NCI-H510A treated with DMSO at 0.1 percent for 48 hours (cell line): ENCODE measurements at places on chromosomes 6 and 20.
A peak's percentile ranks its signal among the peaks of the same experiment; 100 is the strongest.

- DNase-seq, result no peak
Observed at GRCh38 chr20:4009309-4009708, 6.0 kb downstream of the RNF24 start.

DNA sequence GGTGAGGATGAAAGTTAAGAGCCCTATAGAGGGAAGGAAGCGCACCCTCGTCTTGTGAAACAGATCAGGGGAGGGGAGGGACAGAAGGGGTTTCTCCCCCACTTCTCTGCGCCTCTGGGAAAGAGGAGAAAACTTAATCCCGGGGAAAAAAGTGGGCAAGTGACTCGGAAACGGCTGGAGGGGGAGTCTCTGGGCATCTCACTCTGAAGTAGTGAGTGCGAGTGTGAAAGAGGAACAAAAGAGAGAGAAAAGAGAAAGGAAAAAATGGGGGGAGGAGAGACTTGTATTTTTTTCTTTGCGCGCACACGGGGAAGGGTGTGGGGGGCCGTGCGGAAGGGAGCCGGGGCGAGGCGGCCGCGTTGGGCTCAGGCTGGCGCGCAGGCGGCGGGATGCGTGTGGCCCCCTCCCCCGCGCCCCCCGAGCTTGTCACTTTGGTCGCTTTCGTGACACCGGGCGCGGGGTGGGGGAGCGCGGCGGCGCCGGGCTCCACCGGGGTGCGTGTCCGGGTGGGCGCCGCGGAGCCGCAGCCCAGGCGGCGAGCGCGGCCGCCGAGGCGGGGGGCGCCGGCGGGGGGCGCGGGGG, 454 bp downstream of the L3MBTL3 start:
- DNase-seq, result no peak

- no peak for DNase-seq
Observed at GRCh38 chr6:133894795-133895358, 6.0 kb downstream of the TCF21 start.

GRCh38 chr6:163232015-163232523, 182.4 kb upstream of the QKI start:
- peak; percentile 49 for DNase-seq

DNA sequence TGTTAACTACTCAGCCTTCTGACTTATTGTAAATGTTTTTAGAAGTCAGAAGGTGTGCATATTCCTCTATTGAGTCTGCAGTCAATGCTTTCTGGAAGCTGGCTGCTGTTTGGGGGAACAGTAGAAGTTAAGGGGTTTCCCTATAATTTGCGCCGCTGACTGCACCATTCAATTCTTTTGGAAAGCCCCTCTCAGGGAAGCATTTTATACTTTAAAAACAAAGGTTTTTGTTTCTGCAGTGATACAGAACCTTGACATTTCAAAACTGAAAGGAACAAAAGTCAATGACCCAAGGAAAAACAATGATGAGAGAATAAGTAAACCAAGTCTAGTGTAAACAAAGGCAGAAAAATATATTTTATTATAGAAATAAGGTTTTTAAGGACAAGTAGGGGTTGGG, 120.8 kb upstream of the TNFAIP3 start:
- no peak for DNase-seq

DNA sequence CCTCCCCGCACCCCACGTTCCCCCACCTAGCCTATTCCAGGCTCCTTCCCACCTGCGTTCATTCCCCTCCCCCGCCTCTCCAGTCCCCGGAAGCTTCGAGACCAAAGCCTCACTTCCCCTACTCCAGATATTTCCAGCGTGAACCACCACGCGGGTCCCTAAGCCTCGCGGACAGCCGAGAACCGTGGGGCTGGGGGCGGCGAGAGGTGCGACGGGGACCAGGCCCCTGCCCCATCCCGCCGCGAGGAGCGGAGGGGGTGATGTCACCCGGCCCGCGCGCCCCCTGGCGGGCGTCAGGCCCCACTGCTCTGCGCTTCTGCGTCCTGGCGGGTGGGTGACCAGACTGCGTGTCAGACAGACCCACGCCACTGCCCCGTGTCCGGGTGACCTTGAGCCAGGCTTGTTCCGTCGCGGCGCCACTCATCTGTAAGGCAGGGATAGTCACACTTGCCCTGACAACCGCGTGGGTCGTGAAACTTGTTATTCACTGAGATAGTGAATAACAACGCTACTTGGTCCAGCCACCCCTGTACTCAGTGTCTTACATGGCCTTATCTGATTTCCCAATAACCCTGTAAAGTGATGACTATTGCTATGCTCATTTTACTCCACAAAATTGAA, 9.0 kb upstream of the HSP90AB1 start:
- peak; percentile 75 for DNase-seq

DNA sequence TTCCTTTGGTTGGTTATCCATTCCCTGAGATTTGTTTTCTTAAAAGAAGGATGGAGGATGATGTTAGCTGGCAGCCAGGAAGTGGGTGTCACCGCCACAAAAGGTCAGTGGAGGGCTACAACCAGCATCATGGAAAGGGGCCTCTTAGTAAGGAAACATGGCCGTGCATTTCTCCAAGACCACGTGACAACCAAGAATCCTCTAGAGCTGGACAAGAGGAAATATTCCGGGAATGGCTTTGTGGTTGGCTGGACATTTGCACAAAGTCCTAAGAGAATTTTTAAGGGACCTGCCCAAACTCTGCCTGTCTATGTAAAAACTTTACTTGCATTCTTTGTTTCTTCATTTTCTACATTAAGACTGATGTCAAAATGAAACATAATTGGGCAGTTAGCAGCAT, 399.9 kb upstream of the MARCKS start:
- no peak for DNase-seq

GRCh38 chr6:96521306-96521643, 331 bp upstream of the UFL1 start:
- DNase-seq, result peak; percentile 42

DNA sequence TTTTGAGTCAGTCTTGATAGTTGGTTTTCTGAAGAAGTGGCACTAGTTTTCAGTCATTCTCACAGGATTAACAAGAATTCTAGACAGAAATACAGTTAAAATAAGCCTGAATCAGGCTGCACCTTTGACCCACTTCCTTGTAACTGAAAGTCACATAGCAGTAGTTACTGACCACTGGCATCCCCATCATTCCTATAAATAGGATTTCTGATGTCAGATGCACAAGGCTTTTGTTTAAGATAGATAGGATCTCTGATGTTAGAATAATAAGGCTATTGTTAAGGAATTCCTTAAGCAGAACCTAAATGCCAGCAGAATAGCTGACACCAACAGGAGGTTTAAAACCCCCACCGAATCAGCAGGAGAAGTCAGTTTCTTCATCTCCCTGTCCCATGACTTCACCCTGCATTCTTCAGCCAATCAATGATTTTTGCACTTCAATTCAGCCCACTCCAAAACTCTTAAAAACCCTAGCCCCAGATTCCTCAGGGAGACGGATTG, 30.6 kb upstream of the ZBTB24 start:
- DNase-seq, result no peak

DNA sequence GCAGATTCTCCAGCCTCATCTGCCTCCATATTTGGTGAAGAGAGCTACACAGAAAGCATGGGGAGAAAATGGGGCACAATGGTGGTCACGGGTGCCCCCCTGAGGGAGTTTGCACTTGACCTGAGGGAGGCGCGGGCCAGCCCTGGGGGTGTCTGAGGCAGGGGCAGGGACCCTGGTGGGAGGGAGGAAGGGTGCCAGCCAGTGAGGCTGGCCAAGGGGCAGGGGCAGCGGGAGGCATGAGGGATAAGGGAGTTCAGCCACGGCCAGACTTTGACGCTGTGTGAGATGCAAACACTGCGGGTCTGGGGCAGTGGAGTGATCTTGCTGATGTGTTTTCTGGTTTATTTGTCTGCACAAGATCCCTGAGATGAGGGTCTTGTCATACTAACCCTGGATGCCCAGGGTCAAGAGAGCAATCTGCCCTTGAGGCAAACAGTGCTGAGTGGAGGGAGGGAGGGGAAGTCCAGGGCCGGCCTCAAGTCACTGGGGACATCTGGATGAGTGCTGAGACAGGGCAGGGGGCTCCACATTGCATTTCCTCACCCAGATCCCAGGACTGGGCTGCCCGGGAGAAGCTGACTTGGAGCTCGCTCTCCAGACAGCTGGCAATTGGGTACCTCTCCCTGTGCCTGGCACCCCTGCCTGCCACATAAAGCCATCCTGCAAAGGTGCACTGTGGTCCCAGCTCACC, 8.8 kb upstream of the PCMTD2 start:
- no peak for DNase-seq
